ENCODE measurements at places on chromosomes 6 and 20.

DNA sequence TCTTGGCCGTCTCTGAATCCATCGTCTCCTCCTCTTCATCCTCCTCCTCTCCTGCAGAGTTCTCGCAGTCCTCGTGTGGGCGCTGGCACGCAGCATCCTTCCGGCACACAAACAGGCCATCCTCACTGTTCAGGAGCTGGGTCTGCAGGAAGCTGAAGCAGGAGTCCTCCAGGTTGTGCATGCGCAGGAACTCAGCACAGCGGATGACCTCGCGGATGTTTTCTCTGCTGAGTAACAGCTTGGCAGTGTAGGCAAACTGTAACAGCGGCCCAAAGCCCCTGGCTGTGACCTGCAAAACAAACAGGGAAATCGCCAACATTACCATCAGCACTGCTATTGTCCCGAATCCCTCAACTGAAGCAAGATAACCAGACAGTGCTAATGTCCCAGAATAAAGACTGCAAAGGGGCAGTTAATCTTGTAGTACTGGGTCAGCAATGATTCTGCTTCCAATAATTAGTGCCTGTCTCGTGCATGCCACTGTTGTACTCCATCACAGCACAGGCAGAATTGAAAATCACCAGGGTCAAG lies 57.4 kb downstream of the GJA10 start:
- peak; percentile 31 for DNase-seq

DNA sequence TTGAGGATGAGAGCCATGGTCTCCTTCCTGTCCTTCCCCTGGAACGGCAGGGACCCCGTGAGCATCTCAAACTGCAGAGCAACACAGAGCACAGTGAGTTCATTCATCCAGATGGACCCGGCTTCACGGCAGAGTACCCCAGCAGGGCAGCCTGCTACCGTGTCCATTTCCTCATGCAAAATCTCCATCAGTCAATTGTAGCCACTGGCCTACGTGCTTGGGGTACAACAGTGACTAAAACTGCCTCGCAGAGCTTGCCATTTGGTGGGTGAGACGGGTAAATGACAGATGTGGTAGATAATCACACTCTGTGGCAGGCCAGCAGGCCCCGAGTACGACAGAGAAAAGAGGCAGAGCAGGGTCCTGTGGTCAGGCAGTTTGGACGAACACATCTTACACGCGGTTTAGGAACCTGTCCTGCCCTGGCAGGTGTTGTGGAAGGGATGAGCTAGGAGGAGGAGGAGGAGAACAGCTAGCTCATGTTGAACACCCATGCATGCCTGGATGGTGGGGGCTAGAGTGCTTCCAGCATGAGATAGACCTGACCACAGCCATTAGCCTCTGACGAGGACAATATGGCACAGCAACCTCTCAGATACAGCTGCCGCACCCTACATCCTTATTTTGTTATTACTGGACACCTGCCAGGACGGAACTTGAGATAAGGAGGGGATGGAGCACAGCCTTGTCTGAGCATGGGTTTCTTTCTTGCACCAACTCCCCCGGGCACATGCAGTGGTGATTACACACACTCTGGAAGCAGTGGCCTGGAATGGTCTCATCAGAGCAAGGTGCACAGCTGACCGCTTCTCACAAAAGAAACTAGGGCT lies 95.6 kb downstream of the RAMACL start:
- no peak for DNase-seq

GRCh38 chr20:62032609-62033368 lies 32.9 kb downstream of the TAF4 start:
- DNase-seq, result no peak

DNA sequence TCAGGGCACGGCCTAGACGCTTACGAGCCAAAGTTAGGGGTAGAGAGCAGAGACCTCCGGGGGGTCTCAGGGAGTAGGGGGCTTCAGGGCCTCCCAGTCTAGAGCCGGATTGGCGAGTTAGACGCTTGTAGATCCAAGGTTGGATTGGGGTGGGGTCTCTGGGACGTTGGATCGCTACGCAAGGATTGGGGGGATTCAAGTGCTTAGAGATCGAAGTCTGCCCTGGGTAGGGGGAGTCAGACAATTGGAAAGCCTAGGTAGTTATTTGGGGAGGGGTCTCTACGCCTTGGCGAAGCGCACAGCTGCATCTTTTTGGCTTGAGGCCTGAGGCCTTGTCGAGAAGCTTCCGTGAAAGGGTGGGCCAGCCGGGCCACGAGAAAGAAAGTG lies 469 bp downstream of the STX16 start:
- no peak for DNase-seq

GRCh38 chr20:51554538-51555165 lies 12.1 kb upstream of the NFATC2 start:
- DNase-seq, result no peak

GRCh38 chr6:96227135-96227534 lies 211.4 kb downstream of the FUT9 start:
- peak; percentile 36 for DNase-seq

GRCh38 chr6:143564484-143565017 lies 53.0 kb upstream of the FUCA2 start:
- DNase-seq, result no peak

DNA sequence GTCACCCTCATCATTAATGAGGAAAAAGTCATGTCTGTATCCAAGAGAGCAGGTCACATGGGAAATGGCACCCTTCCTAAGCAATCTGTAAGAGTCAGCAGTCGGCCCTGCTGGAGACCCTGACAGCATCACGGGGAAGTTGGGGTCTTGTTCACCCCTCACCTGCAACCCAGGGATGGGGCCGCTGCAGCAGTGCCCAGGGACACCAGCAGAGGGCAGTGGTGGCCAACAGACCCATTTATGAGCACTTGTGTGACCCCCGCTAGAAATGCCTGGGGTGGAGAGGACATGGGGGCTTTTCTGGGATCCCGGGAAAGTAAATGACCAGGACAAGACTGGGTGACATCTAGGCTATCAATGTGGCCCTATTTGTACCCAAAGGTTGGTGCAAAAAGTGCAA lies 35.9 kb downstream of the ANKRD60 start:
- DNase-seq, result no peak

- DNase-seq, result peak; percentile 14
Observed at GRCh38 chr6:132790450-132790849, 8.0 kb downstream of the SLC18B1 start.

GRCh38 chr20:60540591-60540990 lies 582.4 kb downstream of the CDH26 start:
- DNase-seq, result no peak

DNA sequence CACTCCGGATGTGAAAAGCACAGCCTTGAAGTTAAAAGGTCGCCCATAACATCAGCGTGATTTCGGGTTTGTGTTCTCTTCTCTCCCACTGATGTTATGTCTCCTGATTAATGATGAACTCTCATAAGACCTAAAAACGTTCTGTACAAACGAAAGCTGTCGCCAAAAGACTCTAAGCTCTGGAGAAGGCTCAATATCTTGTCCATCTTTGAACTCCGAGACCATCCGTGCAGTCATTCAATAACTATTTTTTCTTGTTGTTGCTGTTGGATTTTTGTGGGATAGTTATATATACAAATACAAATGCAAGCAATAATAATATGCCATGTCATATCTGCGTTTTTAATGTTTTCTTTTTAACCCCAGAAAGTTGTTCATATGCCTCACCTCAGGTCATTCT lies 291.8 kb upstream of the MARCKS start:
- no peak for DNase-seq

- no peak for DNase-seq
Observed at GRCh38 chr6:160962835-160963623, 28.5 kb upstream of the MAP3K4 start.

- no peak for DNase-seq
Observed at GRCh38 chr6:7545316-7546019, 4.0 kb downstream of the DSP start.

GRCh38 chr20:52534616-52535015 lies 343.0 kb upstream of the ZFP64 start:
- no peak for DNase-seq

DNA sequence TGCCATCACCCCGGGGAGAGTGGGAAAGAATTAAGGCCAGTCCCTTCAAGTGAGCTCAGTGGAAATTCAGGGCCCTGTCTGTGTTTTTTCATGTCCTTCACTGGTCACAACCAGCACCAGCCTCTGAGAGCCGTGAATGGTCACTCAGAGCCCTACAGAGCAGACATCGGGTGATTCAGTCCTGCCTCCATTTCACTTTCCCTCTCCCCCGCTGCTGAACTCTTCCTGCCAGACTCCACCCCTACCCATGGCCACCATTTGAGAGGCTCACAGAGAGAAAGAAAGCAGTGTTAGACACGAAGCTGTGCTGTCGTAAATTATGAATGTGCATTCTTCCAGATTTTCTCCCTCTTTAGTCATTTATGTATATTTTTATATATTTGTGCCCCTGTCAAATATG lies 5.4 kb downstream of the R3HDML start:
- no peak for DNase-seq

- DNase-seq, result no peak
Observed at GRCh38 chr6:80674669-80675068, 568.2 kb downstream of the BCKDHB start.

DNA sequence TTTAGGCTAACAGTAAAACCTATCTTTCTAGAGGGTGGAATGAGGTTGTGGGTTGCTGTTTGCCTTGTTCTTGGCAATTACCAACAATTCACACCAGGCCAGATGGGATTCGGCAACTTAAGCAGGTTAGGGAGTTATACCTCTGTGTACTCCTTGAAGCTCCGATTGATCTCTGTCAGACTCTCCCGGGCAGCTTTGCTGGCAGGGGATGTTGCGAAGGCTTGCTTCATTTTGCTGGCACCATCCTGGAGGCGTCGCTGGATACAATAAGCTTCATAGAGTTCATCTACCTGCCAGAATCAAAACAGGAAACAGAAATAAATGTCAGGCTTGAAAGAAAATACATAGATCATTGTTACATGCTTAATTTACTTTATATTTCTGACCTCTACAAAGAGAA lies 66.4 kb upstream of the ARMH2 start:
- no peak for DNase-seq

DNA sequence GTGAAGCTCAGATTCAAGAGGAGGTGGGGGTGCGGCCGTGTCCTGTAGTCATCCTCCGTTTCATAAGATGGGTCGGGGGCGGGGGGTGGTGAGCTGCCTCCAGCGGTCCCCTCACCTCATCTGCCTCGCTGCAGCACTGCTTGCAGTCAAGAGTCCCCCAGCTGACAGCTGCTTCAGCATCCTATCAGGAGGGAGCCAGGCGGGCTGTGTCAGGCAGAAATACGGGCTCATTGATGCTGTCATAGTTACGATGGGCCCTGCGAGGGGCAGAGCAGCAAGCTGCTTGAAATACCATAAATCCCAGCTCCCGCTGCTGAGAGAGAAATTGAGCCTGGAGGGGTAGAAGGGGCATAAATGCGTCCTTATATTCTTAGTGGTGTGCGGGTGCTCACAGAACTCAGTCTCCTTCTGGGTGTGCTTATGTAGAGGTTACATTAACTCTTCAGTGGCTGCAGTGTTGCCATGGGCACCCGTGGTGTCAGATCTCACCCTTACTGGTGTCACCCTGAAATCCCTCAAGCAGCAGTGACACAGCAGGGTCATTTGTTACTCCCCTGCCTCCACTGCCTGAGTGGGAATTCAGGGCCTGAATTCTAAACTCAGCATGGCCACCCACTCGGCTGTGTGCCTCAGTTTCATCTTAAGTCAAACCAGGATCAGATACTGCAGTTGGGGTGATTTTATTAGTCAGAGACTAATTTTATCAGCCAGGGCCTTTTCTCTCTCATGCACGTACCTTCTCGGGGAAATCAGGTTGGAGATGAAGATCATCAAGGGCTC lies 21.8 kb downstream of the CCDC167 start:
- no peak for DNase-seq

GRCh38 chr6:33820784-33821520 lies 17.1 kb upstream of the MLN start:
- no peak for DNase-seq

DNA sequence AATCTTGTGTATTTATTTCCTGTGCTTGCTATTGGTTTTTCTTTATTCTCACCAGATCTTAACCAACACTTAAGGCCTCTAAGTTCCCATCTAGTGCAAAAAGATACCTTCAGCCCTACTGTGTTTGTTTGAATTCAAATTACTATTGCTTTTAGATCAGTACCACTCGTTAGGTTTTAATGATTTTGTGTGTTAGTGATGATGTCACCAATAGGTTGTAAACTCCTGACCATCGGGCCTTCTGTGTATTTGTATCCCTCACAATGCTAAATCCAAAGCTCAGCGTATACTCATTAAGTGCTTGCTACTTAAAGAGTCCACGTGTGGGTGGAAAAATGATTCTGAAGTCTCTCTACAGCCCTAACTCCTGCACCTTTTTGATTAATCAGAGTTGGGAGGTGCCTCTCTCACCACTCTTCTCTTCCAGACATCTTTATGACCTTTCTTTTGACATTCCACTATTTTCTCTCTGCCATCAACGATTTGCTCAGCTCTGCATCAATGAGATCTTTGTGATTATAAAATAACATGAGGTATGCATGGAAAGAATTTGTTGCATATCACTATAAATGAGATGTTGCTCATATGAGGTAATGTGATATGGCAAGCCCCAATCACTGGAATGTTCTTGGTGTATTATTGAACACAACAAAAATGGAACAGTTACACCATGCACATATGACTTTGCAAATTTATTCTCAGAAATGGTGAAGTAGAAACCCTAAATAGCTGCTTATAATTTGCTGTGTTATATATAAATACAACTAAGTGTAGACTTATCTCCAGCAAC lies 55.1 kb upstream of the LAMA2 start:
- no peak for DNase-seq

Measured in Kasumi-1 (cell line).